ENCODE measurements at places on chromosomes 13 and 19.

GRCh38 chr19:45097776-45098520 is 5.0 kb downstream of the PPP1R37 start:
- no peaks in the 10 kb centered on the region for H3K27me3 ChIP-seq
- H3K27ac ChIP-seq: no peak overlapping the region
- peaks cover 49% of the 10 kb centered on the region for H3K4me1 ChIP-seq
- DNase-seq: no peak
- no peak overlapping the region for H3K4me3 ChIP-seq
- H3K36me3 ChIP-seq: peaks cover 3% of the 10 kb centered on the region

GRCh38 chr13:95355494-95355893 is 54.2 kb upstream of the ABCC4 start:
- peaks cover 2% of the 10 kb centered on the region for H3K36me3 ChIP-seq
- H3K4me3 ChIP-seq: no peak overlapping the region
- no peak for DNase-seq
- no peak overlapping the region for H3K27ac ChIP-seq

GRCh38 chr19:42109896-42110295 is 22.4 kb downstream of the POU2F2 start:
- H3K36me3 ChIP-seq: no peaks in the 10 kb centered on the region
- H3K4me1 ChIP-seq: no peaks in the 10 kb centered on the region
- no peak for DNase-seq
- no peak overlapping the region for H3K4me3 ChIP-seq
- peaks cover 50% of the 10 kb centered on the region for H3K27me3 ChIP-seq
- H3K27ac ChIP-seq: no peak overlapping the region

GRCh38 chr19:17125062-17125727 is 49.6 kb downstream of the MYO9B start:
- H3K27me3 ChIP-seq: no peaks in the 10 kb centered on the region
- H3K4me3 ChIP-seq: no peak overlapping the region
- DNase-seq: no peak
- peaks cover 4% of the 10 kb centered on the region for H3K36me3 ChIP-seq

GRCh38 chr13:30690282-30691188 is 44.8 kb upstream of the ALOX5AP start:
- H3K36me3 ChIP-seq: no peaks in the 10 kb centered on the region
- no peak overlapping the region for H3K4me3 ChIP-seq
- no peaks in the 10 kb centered on the region for H3K4me1 ChIP-seq
- peaks cover 5% of the 10 kb centered on the region for H3K27me3 ChIP-seq
- no peak for DNase-seq
- H3K27ac ChIP-seq: no peak overlapping the region

- H3K27ac ChIP-seq: no peak overlapping the region
- no peaks in the 10 kb centered on the region for H3K4me1 ChIP-seq
- H3K36me3 ChIP-seq: peaks cover 9% of the 10 kb centered on the region
- no peak overlapping the region for H3K4me3 ChIP-seq
- no peak for DNase-seq
Measured at GRCh38 chr13:110965038-110965754, 50.3 kb upstream of the ANKRD10 start.

- no peak for DNase-seq
- no peaks in the 10 kb centered on the region for H3K4me1 ChIP-seq
- H3K4me3 ChIP-seq: no peak overlapping the region
- no peaks in the 10 kb centered on the region for H3K36me3 ChIP-seq
- no peaks in the 10 kb centered on the region for H3K27me3 ChIP-seq
- H3K27ac ChIP-seq: no peak overlapping the region
Measured at GRCh38 chr19:38606131-38606530, 11.6 kb downstream of the MAP4K1 start.

DNA sequence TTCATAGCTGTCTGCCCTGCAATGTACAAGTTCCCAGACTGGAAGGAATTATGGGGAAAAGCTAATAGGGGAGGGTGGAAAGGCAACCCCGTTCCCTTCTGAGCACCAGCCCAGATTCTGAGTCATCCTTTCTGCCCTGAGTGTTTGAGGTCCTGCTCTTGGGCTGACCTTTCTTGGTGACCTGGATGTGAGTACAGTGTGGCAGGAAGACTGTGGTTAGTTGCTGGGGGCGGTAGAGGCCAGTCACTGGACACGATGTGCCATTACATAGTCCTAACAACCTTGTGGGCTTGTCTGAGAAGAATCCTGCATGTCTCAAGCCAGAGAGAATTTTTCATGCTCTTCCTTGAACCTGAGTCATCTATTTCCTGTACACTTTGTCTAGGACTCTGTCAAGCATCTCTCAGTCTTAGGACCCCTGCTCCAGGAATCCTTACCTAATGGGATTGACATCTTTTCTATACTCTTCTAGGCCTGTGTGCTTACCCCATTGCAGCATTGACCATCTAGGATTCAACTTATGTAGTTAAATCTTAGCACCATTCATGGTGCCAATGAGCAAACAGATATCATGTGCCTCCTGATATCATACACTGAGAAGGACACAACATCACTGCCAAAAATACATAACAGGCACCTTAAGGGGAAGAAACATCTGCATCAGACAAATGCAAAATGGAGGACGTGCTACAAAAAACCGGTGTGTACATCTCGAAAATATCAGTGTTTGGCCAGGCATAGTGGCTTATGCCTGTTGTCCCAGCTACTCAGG is 8.1 kb upstream of the ANGPTL4 start:
- H3K4me3 ChIP-seq: no peak overlapping the region
- H3K27ac ChIP-seq: no peak overlapping the region
- no peaks in the 10 kb centered on the region for H3K4me1 ChIP-seq

GRCh38 chr13:20702530-20702914 is 977 bp upstream of the IL17D start:
- peak overlapping the region; percentile 94 for H3K4me3 ChIP-seq
- peaks cover 11% of the 10 kb centered on the region for H3K4me1 ChIP-seq
- H3K27ac ChIP-seq: peak overlapping the region; percentile 95
- H3K27me3 ChIP-seq: peaks cover 11% of the 10 kb centered on the region
- peaks cover 5% of the 10 kb centered on the region for H3K36me3 ChIP-seq

DNA sequence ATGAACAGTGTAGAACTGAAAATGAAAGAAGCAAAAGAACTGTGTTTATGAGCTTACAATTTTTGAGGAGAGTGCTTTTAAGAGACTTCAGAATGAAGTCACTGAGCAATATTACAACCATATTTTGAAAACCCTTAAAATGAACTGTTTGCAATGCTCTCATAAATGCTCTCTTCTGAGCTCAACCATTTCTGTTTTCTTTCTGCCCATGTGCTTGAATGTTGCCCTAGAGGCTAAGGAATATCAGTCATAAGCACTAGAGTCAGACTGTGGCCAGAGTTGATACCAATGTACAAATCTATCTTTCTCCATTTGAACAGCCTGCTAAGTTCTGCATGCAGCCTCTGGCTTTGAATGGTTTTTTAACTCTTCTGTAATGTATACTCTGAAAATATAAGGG is 1092.8 kb downstream of the PCDH9 start:
- no peaks in the 10 kb centered on the region for H3K27me3 ChIP-seq
- no peak for DNase-seq
- no peak overlapping the region for H3K27ac ChIP-seq
- H3K4me1 ChIP-seq: peaks cover 10% of the 10 kb centered on the region
- no peak overlapping the region for H3K4me3 ChIP-seq
- H3K36me3 ChIP-seq: no peaks in the 10 kb centered on the region

GRCh38 chr19:18020212-18021085 is 12.5 kb downstream of the ARRDC2 start:
- no peak overlapping the region for H3K27ac ChIP-seq
- no peak overlapping the region for H3K4me3 ChIP-seq

DNA sequence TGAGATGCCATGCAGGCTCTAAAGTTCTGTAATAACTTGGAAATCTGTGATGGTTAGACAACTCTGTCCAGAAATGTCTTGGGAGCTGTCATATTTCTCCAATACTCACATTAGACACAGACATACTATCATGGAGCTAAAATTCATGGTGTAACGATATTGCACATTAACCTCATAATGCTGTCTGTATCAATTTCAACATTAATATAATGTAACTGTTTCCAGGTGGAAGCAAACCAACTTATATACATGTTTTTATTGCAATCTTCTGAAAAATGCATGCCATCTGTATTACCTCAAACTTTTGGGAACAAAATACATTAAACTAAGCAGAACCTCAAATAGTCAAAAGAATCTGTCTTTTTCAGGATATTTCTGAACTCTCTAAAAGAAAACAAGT is 14.7 kb upstream of the SPART start:
- H3K4me3 ChIP-seq: no peak overlapping the region
- DNase-seq: no peak
- H3K27me3 ChIP-seq: peaks cover 7% of the 10 kb centered on the region

DNA sequence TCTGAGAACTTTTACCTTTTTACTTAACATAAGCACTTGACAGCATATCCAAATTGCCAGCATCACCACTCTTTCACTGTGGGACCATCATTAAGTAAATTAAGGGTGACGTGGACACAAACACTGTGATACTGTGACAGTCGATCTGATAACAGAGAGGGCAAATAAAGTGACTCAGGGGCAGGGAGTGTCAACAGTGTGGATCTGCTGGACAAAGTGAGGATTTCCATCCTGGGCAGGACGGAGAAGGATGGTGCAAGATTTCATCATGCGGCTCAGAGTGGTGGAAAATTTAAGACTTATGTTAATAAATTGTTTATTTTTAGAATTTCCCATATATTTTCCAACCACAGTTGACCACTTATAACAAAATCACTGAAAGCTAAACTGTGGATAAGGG is 60.0 kb upstream of the WDFY2 start:
- peaks cover 2% of the 10 kb centered on the region for H3K4me1 ChIP-seq
- H3K36me3 ChIP-seq: peaks cover 1% of the 10 kb centered on the region
- H3K27ac ChIP-seq: no peak overlapping the region
- no peak overlapping the region for H3K4me3 ChIP-seq
- DNase-seq: no peak

- no peak overlapping the region for H3K4me3 ChIP-seq
- DNase-seq: no peak
- peaks cover 59% of the 10 kb centered on the region for H3K27me3 ChIP-seq
- H3K36me3 ChIP-seq: no peaks in the 10 kb centered on the region
- H3K4me1 ChIP-seq: peaks cover 1% of the 10 kb centered on the region
- no peak overlapping the region for H3K27ac ChIP-seq
Measured at GRCh38 chr19:28873301-28873700, 339.6 kb downstream of the UQCRFS1 start.

DNA sequence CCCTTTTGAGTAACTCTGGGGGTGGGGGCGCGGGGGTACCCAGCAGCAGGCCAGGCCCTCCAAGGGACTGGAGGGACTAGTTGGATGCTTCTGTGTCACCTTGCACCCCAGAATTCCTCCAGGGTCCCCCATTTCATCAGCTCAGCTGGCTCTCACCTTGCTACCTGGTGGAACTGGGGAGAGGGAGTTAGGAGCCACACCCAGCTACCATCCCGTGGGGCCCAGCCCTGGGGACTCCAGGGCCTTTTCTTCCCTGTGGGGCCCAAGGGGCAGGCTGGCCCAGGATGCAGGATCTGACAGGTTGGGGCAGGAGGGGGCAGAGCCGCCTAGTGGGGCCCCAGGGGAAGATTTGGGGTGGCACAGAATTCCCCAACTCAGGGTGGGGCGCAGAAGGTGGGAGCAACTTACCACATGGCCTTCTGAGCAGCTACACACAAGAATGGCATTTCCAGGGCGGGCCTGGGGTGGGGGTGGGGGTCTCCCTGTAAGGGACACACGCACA is 32.8 kb upstream of the NANOS3 start:
- DNase-seq: no peak
- H3K27ac ChIP-seq: peak overlapping the region; percentile 91
- H3K4me1 ChIP-seq: peaks cover 30% of the 10 kb centered on the region
- no peaks in the 10 kb centered on the region for H3K27me3 ChIP-seq

GRCh38 chr19:55677572-55678028 is 2.6 kb downstream of the EPN1 start:
- DNase-seq: no peak
- H3K4me1 ChIP-seq: peaks cover 25% of the 10 kb centered on the region
- H3K27me3 ChIP-seq: no peaks in the 10 kb centered on the region
- H3K4me3 ChIP-seq: peak overlapping the region; percentile 7

GRCh38 chr13:29435125-29435911 is 160.2 kb downstream of the SLC7A1 start:
- no peaks in the 10 kb centered on the region for H3K36me3 ChIP-seq
- no peak overlapping the region for H3K4me3 ChIP-seq
- H3K27me3 ChIP-seq: peaks cover 6% of the 10 kb centered on the region
- DNase-seq: no peak

DNA sequence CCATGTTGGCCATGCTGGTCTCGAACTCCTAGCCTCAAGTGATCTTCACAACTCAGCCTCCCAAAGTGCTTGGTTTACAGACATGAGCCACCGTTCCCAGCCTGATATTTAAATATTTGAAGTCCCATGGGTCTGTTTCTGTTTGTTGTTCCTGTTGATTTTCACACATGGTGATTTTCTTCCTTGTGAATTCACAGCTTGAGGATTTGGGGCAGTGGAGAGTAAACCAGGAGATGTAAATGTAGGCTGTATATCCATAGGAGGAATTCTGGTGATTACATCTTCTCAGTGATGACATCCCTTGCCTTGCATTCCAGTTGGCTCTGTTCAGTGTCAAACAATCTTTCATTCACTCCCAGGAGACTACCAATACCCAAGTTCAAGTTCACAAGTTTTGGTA is 471.9 kb downstream of the KCTD12 start:
- no peak overlapping the region for H3K27ac ChIP-seq
- H3K4me1 ChIP-seq: peaks cover 7% of the 10 kb centered on the region
- no peak overlapping the region for H3K4me3 ChIP-seq

DNA sequence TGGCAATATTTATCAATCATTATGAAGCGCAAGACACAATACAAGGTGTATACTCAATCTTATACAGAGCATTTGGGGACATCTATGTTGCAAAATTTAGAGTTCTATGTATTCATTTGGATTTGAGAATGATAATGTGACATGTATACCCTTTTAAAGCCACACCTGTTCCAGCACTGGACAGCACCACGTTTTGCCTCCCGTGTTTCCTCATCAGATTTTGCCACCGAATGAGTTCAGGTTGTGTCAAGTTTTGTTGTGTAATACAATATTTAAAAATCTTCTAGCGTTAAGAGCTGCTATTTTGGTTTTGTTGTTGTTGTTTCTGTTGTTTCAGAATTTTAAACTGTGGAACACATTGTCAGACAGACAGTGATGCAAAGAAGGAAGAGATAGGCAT is 568.3 kb upstream of the GPC6 start:
- H3K27ac ChIP-seq: no peak overlapping the region
- H3K36me3 ChIP-seq: no peaks in the 10 kb centered on the region
- no peak overlapping the region for H3K4me3 ChIP-seq
- H3K4me1 ChIP-seq: peaks cover 5% of the 10 kb centered on the region

DNA sequence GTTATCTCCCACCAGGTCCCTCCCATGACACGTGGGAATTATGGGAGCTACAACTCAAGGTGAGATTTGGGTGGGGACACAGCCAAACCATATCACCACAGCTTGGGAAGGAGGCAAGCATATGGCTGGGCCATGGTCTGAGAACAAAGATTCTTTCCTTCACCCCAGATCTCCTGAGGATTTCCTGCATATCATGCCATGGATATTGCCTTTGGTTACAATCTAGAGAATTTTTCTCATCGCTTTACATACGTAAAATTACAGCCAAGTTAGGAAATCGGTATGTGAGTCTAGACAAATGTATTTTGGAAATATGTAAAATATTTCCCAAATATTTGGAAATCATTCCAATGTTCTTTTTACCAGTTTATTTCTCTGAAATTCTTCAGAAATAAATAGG is 398.3 kb downstream of the RFC3 start:
- H3K27ac ChIP-seq: no peak overlapping the region
- H3K36me3 ChIP-seq: no peaks in the 10 kb centered on the region
- no peak overlapping the region for H3K4me3 ChIP-seq
- no peak for DNase-seq
